ENCODE measurements at places on chromosomes 16 and 17.

GRCh38 chr16:54006693-54007092 lies 279.9 kb downstream of the IRX3 start:
- no peak for DNase-seq

DNA sequence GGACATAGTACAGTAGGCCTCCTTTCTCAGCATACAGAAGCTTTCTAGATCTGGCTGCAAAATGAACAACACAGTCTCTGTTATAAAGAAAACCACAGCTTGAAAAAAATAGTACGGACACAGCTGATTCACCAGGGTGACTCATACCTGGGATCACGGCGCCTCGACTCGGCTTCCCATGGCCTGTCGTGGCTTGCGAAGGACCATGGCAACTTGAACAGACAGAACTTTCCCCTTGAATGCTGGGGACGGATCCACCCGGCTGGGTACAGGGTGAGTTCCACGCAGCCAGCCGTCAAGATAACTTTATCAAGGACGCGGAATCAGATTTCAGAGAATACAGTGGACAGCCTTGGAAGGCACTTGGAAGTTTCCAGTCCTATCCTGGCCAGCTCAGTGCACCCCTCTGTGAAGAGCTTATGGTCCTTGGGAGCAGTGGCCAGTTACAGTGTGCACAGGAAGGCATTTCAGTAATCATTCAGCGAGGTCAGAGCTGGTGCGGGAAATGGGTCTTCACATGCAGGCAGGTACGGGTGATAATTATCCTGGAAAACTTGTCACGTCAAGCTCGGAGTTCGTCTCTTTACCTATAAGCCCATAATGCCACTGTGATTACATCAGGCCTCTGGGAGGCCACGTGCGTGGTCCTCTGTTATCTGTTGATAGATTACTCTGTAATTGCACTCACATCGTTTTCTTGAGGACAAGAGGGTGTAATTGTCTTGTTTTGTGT lies 57.9 kb upstream of the MAF start:
- no peak for DNase-seq

- DNase-seq: no peak
Measured at GRCh38 chr16:3115561-3115960, 3.2 kb downstream of the ZNF205 start.

DNA sequence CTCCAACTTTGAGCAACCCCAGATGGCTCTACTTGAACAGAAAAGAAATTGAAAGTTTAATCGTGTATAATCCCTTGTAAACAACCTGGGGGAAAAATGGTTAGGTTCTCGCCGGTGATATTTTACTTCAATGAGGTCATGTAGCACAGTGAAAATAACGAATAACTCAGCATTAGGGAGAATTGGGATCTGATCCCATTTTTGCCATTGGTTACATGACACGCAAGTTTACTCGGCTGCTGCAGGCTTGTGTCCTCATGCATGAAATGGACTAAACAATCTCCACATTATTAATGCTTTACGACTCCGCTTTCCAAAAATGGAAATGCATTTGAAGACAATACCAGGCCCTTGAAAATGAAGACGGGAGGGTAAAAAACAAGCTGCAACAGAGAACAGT lies 45.5 kb upstream of the LRRC37A3 start:
- no peak for DNase-seq

DNA sequence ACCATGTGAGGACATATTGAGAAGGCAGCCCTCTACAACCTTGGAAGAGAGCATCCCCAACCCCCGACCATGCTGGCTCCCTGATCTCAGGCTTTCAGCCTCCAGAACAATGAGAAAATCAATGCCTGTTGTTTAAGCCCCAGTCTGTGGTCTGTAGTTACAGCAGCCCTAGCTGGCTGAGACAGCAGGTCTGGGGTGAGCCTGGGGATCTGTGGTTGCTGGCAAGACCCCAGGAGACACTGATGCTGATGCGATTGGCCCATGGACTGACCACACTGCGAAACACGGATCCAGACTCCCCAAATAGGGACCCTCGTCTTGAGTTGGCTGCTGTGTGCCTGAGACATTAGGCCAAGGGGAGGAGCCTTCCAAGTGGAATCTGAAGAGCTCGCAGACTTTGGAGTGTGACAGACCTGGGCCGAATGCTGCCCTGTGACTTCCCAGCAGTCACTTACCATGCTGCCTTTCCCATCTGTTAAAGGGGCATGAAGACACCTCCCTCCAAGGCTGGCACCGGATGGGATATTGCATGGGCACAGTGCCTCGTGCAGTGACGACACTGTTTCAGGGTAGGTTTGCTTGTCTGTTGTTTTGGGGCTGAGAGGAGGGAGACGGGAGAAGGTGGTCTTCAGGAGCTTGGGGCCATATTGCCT lies 147.8 kb upstream of the RPL38 start:
- DNase-seq: no peak

DNA sequence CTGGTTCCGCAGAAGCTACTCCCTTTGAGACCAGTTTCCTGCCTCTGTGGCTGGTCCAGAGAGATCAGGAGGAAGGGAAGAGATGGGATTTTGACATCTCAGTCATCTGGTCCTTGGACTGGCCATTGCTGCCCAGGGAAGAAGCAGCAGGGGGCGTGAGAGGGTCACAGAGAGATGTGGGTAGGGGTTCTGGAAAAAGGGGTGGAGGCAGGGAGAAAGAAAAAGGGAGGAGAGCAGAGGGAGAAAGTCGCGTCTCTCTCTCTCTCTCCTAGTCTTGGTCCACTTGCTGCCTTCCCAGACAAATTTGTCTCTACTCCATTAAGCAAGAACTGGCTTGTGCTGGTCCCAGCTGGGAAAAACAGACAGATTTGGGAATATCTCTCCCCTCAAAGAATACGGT lies 4.4 kb downstream of the SHBG start:
- DNase-seq: no peak

DNA sequence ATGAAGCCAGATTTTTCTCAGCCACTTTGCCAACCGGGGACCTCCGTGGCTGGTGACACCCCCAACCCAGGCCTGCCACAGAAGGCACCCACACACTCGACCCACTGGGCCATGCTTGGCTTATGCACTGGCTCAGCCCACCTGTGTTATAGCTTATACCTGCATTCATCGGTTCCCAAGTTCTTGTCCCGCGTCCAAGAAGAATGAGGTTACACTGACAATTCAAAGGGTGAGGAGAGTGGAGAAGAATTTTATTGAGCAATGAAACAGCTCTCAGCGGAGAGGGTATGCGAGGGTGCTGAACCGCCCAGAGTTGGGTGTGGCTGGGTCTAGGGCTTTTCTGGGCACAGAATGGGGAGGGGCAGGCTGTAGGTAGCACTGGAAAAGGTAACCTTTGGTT lies 22.2 kb upstream of the CDH15 start:
- no peak for DNase-seq

GRCh38 chr16:15059324-15059723 lies 3.5 kb upstream of the NTAN1 start:
- no peak for DNase-seq

DNA sequence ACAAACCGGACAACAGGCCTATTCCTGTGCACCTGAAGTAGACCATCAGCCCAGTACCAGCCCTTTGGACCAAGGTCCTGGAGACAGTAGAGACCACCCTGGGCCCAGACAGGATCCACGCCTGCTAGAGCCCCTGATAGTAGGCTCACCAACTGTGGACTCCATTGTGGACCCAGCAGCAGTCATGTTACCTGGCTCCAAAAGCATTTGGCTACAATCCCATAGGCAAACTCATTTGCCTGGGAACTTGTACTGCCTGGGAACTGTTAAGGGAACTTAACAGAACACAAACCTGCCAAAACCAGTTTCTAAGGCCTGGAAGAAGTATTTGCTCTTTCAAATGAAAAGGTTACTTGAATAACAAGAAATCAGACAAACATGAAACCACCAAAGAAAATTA lies 10.0 kb upstream of the ACSM1 start:
- no peak for DNase-seq

- peak; percentile 65 for DNase-seq
Measured at GRCh38 chr17:50151937-50152547, 1.6 kb upstream of the PPP1R9B start.

DNA sequence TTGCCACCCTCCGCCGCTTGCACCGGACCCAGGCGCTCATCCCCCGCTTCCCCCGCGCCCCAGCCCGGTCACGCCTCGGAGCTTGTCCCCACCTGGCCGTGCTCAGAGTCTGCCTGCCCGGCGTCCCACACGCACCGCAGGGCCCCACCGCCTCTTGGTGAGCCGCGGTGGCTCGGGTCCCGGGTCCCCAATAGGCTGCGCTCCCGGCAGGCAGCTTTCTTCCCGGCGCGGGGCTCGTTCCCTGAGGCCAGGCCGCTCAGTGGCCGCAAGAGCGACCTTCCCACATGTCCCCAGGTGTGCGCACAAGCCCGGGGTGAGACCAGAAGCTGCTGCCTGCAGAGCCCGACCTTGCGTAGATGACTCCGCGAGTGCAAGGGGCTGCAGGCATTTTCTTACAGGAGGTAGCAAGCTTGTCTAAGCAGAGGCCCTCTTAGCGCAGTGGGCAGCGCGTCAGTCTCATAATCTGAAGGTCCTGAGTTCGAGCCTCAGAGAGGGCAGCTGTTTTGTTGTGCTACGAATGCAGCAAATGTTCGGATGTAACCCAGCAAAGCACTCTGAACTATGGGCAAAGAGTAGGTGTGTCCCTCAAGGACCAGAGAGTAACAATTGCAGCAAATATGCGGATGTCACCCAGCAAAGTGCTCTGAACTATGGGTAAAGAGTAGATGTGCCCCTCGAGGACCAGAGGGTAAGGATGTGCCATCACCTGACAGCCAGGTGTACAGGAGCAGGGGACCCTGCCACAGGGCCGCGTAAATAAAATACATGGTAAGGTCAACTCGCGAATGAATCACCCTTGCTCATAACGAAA lies 15.6 kb downstream of the TLE7 start:
- peak; percentile 14 for DNase-seq
